ENCODE measurements at places on chromosomes 1 and 21. TPM values are rescaled to one million over a fixed set of nuclear protein-coding genes. Genes with fewer than 3 reads are reported as not detected.

Gene FGR
- total RNA-seq = 0.13 TPM

Gene NPHS2
- not detected for total RNA-seq

Gene CD84
- total RNA-seq = not detected

Gene HCRTR1
- total RNA-seq = 0.13 TPM

Gene PRAMEF18
- not detected for total RNA-seq

Gene SLC44A5
- total RNA-seq = 0.47 TPM

Gene CAPZB
- total RNA-seq = 137 TPM

Gene C1QC
- not detected for total RNA-seq

Gene GBP5
- 0.27 TPM for total RNA-seq

Gene NOTCH2
- 4.0 TPM for total RNA-seq

Gene LINGO4
- total RNA-seq = not detected

Gene AMY1C
- total RNA-seq = not detected

Gene C1orf115
- 27.5 TPM for total RNA-seq

Gene RCAN1
- 29.4 TPM for total RNA-seq

Gene RAB25
- total RNA-seq = not detected

Gene SYNJ1
- 5.1 TPM for total RNA-seq

Gene MAPKAPK2
- 41.6 TPM for total RNA-seq

Gene S100B
- total RNA-seq = not detected

Gene KPNA6
- 46.0 TPM for total RNA-seq

Gene DYNLT5
- total RNA-seq = 1.4 TPM

Gene PIGP
- 7.3 TPM for total RNA-seq

Gene CLDN17
- not detected for total RNA-seq

Gene TFF1
- not detected for total RNA-seq

Gene PDC
- not detected for total RNA-seq

Gene VWA5B1
- not detected for total RNA-seq

Gene SLC6A9
- total RNA-seq = 5.6 TPM

Gene LDLRAD1
- total RNA-seq = not detected

Gene CFHR5
- not detected for total RNA-seq

Gene RAB13
- 39.7 TPM for total RNA-seq

Gene WNT2B
- 0.59 TPM for total RNA-seq

Gene MPL
- not detected for total RNA-seq

Gene HES3
- total RNA-seq = not detected

Gene SMAP2
- 11.2 TPM for total RNA-seq
